Stimulated activated naive CD4-positive, alpha-beta T cell (primary cell): ENCODE measurements at places on chromosomes 5 and 9.

DNA sequence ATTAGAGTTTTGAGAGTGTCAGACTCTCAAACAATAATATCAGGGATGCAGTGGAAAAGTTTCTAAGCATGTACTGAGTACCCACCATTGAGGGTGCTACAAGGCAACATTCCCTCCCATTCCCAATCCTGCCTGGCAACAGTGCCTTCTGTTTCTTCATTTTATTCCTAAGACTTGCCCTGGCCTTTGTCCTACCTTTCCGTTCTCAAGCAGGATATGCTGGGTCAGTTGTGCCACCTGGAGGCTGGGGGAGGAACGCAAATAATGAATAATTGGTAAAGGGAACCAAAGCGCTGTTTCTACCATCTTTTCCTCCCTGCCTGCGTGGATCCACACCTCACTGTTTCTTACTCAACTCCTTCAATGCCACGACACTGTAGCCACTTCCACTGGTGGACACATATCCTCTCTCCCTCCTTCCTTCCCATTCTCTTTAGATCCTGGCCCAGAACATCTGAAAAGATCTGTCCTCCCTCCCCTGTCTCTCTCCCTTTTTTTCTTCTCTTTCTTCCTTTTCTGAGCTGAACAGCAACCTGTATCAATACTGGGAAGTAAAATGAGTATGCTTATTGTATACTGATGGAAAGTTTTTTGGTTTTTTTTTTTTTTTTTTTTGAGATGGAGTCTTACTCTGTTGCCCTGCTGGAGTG is 149.5 kb downstream of the C9orf152 start:
- DNase-seq = peak; percentile 25

DNA sequence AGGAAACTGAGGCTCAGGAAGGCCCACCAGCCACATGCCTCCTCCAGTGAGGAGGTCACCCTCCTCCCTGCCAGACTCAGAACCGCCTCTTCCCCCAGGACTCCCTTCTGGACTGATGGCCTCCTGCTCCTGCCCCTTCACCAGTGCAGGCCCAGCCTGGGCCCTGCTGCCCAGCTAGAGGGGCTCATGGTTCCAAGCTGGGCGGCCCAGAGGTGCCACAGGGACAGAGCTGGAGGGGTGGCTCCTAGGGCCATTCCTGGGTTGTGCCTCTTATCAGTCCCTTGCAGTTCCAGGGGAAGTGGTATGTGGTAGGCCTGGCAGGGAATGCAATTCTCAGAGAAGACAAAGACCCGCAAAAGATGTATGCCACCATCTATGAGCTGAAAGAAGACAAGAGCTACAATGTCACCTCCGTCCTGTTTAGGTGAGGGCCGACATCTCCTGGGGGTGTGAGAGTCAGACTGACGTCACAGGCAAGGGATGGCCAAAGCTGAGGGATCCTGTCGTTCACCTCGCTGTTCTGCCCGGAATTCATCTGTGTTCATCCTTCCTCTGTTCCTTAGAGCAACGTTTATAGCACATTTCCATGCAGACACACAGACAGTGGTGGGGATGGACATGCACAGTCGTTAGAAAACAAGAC is 819 bp downstream of the LCN2 start:
- DNase-seq = no peak

DNA sequence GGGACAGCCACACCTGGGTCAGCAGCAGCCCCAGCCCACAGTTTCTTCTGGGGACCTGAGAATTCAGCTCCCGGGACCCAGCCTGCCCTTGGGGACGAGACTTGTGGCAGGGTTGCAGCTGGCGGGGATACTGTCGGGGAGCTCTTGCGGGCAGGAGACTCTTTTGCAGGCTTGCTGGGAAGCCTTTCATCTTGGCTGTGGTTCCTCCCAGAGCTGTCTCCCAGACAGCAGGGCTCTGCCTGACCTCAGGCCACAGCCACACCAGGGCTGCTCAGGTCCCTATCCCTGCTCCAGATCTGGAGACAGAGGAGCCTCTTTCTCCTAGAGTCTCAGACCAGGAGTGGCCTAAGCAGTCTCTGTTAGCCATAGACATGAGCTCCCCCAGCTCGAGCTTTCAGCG is 4.7 kb upstream of the MYMK start:
- DNase-seq = no peak

DNA sequence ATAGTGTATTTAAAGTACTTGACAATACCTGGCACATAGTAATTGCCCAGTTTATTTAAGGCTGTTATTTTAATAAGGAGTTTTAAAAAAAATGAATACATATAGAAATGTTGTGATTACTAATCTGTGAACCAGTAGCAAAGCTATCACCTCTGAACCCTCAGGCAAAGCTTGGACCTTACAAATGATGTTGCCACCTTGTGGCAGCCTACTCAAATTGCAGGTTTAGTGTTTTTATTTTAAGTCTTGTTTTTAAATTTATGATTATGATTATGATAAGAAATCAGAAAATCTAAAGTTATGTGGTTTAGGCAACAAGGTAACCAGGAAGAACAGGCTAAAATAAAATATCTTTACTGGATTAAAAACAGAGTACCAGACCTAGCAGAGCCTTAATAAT is 35.8 kb downstream of the PPARGC1B start:
- no peak for DNase-seq

DNA sequence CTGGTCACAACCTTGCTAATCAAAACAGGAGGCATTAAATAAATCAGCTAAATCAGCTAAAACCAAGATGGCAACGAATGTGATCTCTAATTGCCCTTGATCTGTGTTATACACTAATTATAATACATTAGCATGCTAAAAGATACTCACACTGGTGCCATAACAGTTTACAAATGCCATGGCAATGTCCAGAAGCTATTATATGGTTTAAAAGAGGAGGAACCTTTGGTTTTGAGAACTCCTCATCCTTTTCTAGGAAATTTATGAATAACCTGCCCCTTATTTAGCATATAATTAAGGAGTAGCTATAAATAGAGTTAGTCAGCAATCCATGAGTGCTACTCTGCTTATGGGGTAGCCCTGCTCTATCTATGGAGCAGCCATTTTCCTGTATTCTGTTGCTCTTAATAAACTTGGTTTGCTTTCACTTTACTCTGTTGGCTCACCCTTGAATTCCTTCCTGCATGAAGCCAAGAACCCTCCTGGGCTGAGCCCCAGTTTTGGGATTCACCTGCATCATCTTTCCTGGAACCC is 18.7 kb upstream of the NNT start:
- DNase-seq = no peak

GRCh38 chr9:21210311-21210710 is 3.4 kb upstream of the IFNA10 start:
- DNase-seq = no peak

- no peak for DNase-seq
Measured at GRCh38 chr5:65762234-65762633, 40.2 kb downstream of the NLN start.

DNA sequence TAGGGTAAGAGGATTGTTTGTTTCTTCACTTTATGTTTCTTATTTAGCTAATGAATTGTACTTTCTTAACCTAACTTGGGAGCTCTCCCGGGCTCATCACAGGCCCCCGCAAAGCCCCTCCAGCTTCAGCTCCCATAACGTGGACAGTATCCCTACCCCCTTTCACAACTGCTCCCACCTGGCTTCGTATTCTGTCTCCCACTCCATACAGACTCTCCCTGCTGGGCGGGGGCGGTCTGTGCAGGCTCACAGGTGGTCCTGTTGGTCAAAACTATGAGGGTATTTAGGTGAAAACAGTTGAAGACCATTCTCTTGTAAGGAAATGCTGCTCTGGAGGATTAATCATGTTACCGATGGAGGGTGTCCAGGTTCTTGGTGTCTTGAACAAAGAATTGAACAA is 805.3 kb downstream of the SEMA5A start:
- no peak for DNase-seq

- DNase-seq = no peak
Measured at GRCh38 chr9:81559709-81560108, 129.6 kb downstream of the TLE1 start.

- no peak for DNase-seq
Measured at GRCh38 chr9:137694962-137695875, 76.4 kb downstream of the EHMT1 start.

DNA sequence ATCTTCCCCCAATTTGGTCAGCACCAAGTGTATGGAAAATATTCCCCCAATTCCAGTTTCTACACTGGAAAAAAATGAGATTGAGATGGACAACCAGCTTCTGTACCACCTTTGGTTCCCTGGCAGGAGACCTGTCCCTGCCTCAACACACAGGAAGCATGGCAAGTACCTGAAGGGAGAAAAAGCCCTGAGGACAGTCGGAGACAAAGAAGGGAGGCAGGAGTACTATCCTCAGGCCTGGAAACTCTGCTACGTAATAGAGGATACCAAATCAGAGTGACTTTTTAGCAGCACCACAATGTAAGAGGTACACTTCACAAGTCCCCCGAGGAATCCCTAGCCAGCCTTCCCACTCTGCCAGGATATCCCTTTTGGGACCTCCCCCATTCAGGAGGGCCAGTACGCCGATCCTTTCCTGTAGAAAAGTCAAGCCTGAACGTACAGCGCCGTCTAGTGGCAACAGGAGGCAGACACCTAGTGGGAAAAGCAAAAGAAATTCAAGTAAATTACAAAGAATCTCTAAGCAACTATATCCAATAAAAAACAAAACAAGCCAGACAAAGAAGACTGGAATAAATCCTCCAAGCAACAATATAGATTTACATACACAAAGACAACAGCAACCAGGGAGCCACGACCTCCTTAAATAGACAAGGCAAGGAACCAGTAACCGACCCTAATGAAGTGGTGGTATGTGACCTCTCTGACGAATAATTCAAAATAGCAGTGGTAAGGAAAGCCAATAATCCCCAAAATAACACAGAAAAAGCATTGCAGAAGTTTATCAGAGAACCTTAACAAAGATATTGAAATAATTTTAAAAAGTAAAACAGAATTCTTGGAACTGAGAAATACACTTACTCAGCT is 63.3 kb upstream of the SLCO6A1 start:
- DNase-seq = no peak

- DNase-seq = no peak
Measured at GRCh38 chr5:27722337-27722736, 684.0 kb upstream of the CDH9 start.

DNA sequence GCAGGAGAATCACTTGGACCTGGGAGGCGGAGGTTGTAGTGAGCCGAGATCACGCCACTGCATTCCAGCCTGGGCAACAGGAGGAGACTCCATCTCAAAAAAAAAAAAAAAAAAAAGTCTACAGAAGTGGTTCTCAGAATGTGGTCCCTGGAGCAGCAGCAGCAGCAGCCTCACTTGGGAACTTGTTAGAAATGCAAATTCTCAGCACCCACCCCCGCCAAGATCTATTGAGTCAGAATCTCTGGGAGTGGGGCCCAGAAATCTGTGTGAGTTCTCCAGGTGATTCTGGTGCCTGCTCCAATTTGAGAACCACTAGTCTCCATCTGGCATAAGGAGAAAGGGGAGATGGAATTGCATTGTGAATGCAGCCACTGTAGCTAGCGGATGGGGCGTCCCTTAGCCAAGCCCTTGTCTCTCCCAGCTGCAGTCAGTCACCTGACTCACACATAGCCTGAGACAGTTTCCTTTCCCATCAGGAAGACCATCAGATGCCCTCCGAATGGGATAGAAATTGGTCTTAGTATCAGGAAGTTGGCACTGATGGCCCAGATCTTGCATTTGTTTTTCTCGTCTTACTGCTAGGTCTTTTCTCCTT is 12.2 kb upstream of the PTCH1 start:
- DNase-seq = no peak

DNA sequence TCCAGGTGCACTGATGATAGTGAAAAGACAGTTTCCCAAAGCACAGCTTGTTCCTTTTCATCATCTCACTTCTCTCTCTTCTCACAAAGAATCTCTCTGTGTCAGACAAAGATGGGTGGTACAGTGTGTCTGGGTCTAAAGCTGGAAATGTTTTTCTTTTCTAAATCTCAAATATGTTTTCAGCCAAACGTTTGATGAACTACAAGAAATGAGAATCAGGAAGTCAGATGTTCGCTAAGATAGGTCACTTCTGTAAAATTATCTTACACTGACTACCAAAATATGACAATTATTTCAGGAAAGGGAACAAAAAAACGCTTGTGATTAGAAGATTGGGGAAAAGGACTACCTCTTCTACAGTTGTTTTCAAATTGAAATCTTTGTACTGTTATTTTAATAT is 708.8 kb downstream of the PTPRD start:
- DNase-seq = no peak

DNA sequence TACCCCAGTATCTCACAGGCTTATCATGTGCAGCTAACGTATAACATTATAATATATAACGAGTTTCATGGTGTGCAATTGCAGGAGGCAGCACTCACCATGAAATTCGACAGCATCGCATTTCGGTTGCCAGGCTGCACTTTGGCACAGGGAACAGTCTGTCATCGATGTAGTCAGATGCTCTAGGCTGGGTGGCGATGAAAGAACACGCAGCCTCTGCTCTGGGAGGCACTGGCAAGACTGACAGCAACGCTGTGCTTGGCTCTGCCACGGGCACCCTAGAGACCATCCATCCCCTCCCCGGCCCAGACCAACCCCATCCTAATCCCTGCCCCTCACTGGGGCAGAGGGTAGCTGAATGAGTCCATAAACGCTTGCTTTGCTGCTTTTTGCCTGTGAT is 290.8 kb downstream of the MED10 start:
- DNase-seq = no peak

DNA sequence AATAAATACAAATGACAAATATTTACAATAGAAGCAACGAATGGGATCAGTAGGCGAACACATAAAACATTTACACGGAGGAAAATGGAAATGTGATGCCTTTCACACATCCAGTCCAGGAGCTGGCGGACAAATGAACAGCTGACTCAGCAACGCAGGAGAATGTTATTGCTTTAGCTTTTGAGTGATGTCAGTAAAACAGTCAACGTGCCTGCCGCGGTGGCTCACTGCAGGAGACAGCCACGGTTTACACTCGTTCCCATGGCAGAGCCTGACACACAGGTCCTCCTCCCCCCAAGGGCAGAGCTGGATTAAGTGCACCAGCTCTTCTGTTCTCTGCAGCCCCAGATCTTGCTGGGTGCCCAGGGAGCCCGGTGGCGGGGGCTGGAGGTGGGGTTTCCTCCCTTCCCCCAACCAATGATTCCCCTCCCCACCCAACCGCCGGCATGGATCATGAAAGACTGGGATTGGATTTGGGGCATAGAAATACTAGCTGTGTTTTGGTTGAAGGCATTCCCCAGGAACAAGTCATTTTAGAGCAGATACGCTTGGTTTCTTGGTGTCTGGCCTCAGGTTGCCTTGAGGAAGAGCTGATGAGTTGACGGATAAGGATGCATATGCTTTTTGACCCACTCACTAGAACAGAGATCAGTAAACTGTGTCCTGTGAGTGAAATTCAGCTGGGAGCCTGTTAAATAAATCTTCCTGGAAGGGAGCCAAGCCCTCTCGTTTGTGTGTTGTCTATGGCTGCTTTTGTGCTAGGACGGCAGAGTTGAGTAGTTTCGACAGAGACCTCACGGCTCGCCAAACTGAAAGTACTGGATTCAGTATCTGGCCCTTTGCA is 12.5 kb downstream of the STC2 start:
- DNase-seq = no peak

- no peak for DNase-seq
Measured at GRCh38 chr9:27536168-27536567, 6.6 kb upstream of the MOB3B start.

- no peak for DNase-seq
Measured at GRCh38 chr9:69967344-69967743, 76.3 kb upstream of the MAMDC2 start.

GRCh38 chr5:74648835-74649293 is 8.3 kb upstream of the ENC1 start:
- DNase-seq = no peak
